Cardiac muscle cell (in vitro differentiated cells and primary cell): ENCODE measurements at places on chromosomes 1 and 21. TPM values are rescaled to one million over a fixed set of nuclear protein-coding genes. Genes with fewer than 3 reads are reported as not detected.

CR1 gene
- not detected in 2 replicates for polyA plus RNA-seq

LCE1B gene
- polyA plus RNA-seq: not detected in 2 replicates

NUP133 gene
- polyA plus RNA-seq: 32.5 and 33.6 TPM in 2 replicates

FOXO6 gene
- 10.7 and 18.6 TPM in 2 replicates for polyA plus RNA-seq

PPCS gene
- 93.4 and 102 TPM in 2 replicates for polyA plus RNA-seq

PCP4L1 gene
- not detected in 2 replicates for polyA plus RNA-seq

PROK1 gene
- polyA plus RNA-seq: not detected in 2 replicates

ATP6V1G3 gene
- not detected in 2 replicates for polyA plus RNA-seq

UQCRHL gene
- polyA plus RNA-seq: 2.5 and 3.2 TPM in 2 replicates

RIIAD1 gene
- polyA plus RNA-seq: 1.1 TPM in 1 of 2 replicates, not detected in the other

MAB21L3 gene
- 0.47 and 0.48 TPM in 2 replicates for polyA plus RNA-seq

TSPAN2 gene
- polyA plus RNA-seq: 87.3 and 88.0 TPM in 2 replicates

ANP32E gene
- polyA plus RNA-seq: 36.8 and 60.9 TPM in 2 replicates

F13B gene
- not detected in 2 replicates for polyA plus RNA-seq

DDX59 gene
- polyA plus RNA-seq: 9.6 and 11.1 TPM in 2 replicates

PLPPR5 gene
- polyA plus RNA-seq: 0.04 and 0.22 TPM in 2 replicates

ABCB10 gene
- polyA plus RNA-seq: 17.0 and 22.6 TPM in 2 replicates

YTHDF2 gene
- 84.0 and 88.1 TPM in 2 replicates for polyA plus RNA-seq
